Stimulated activated CD4-positive, alpha-beta T cell treated with anti-CD3 and anti-CD28 coated beads, Interleukin-15, amount 100 ng/mL, for 1 hour (primary cell): ENCODE measurements at places on chromosomes 2 and 18.

- no peak for DNase-seq
These were observed 64.0 kb upstream of the CTDP1 start for GRCh38 chr18:79615586-79615985.

DNA sequence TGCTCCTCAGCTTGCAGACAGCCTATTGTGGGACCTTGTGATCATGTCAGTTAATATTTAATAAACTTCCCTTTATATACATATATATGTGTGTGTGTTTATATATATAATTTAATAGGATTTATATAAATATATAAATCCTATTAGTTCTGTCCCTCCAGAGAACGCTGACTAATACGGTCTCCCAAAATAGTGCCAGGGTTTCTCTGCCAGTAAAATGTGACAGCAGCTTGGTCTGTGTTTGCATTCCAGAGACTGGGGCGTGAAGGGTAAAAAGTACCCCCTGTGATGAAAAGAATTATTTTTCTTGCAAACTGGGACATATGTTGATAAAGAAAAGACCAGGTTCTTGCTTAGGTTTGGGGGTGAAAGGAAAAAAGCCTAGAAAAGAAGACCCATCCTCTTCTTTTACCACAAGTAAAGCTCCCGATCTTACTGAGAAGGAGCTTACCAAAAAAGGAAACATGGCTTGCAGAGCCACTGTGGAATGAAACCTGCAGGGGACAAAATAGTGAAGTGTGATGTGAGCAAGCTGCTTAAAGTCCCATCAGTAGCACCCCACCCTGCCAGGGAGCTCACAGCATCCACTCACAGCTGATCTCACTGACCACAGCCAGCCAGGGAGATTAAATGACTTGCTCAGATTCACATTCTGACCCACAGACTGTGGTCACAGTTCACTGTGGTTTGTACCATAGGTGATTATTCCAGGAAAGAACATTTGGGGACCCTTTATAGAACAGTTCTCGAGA is 110.9 kb upstream of the RMP24 start:
- DNase-seq: no peak

GRCh38 chr2:18247282-18248110 is 313.0 kb downstream of the RDH14 start:
- no peak for DNase-seq

- DNase-seq: no peak
These were observed 57.6 kb downstream of the ACKR3 start for GRCh38 chr2:236627193-236627592.

DNA sequence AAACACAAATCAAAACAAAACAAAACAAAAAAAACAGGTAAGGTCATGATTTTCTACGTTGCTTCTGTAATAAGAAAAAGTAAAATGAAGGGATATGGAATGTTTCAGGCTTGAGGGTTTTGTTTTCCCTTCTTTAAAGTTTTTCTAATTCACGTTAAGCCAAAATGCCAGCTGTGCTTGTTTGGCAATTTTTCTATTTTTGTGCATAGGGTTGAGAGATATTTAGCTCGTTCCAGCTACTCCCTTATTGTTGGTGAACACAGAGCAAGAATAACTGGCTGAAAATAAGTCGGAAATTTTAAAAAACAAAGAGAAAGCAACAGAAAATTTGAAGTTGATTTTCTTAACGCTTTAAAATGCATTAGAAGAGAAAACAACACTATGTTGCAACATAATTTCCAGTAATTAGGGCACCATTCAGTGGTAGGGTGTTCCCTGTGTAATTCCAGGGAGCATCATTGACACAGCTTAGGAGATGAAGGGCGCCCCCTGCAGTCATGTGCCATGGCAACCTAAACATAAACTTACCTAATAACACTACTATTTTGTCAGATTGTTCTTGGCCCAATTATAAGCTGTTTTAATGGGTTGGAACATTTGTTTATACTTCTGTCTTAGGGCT is 99.5 kb downstream of the DTNA start:
- no peak for DNase-seq

DNA sequence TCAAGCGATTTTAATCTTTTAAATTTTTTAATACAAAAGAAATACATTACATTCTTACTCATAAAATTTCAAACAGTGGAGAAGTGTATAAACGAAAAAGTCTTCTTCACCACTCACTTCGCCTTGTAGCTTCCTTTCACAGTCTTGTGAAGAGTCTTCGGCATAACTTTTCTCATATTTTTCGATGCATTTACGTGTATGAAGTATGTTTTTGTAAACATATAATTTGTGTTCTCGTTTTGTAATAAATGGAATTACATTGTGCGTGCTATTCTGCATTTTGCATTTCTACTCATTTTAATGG is 1.1 kb downstream of the SP140L start:
- no peak for DNase-seq

GRCh38 chr2:227036527-227036926 is 127.5 kb downstream of the COL4A4 start:
- no peak for DNase-seq

DNA sequence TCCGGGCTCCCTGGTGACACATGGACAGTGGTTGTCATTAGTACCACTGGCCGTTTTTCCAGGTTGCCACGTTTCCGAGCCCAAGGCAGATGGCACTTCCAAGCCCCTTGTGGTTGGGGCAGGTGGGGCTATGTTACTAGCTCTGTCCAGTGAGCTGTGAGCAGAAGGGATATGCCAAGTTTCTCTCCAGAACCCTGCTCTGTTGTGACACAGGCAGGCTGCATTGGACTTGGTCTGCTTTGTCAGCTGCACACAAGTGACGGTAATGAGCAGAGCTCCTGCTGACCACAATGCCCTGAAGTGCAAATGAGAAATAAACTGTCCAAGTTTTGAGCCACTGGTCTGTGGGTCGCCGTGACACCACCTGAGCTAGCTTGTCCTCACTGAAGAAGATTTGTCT is 118.8 kb downstream of the GYPC start:
- no peak for DNase-seq

GRCh38 chr2:105081006-105081601 is 43.2 kb downstream of the MRPS9 start:
- DNase-seq: no peak

GRCh38 chr2:120770641-120771040 is 35.0 kb downstream of the GLI2 start:
- DNase-seq: no peak

DNA sequence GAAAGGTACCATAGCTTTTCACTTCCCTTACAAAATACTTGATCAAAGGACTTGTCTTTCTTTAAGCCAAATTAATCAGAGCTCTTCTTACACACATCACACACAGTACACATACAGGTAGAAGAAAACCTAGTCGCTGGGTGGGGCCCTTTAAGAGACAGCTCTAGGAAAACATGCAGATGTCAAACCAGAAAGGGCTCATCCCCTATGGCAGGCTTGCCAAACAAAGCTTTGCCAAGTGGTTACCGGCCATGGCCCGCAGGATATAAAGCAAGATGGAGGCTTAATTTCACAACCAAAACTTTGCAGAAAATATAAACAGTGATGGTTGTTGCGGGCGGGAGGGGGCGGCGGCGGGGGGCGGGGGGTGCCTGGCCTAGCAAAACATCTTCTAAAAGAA is 2156.0 kb upstream of the PIK3C3 start:
- DNase-seq: no peak

DNA sequence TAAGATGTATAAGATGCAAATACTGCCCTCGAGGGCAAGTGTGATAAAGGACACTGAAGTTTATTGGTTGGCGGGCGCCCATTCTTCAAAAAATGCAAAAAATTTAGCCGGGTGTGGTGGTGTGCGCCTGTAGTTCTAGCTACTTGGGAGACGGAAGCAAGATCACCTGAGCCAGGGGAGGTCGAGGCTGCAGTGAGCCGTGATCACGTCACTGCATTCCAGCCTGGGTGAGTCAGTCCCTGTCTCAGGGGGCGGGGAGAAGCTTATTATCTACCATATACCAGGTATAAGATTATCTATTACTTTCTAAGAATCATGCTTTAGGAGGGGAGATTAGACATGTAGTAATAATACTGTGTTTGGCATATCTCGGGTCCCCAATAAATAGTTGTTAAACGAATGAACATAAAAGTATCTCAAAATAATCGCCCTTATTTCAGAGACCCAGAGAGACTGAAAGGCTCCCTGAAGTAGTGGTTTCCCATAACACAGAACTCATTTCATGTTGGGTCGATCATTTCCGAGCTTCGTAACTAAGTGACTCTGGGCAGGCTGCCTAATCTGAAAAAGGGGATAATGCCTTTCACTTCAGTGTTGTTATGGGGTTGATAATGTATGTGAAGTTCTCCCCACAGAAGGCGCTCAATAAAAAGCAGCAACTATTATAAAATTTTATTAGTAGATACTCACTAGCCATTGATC is 1.2 kb upstream of the SELENOI start:
- DNase-seq: peak; percentile 16

- DNase-seq: no peak
These were observed 314.7 kb downstream of the TXNL1 start for GRCh38 chr18:56323673-56324072.

- no peak for DNase-seq
These were observed 733.7 kb upstream of the FAM98A start for GRCh38 chr2:34332813-34333212.

GRCh38 chr18:8162802-8163201 is 446.4 kb upstream of the RAB12 start:
- DNase-seq: no peak

GRCh38 chr2:48450936-48451602 is 78.9 kb upstream of the STON1 start:
- DNase-seq: no peak

DNA sequence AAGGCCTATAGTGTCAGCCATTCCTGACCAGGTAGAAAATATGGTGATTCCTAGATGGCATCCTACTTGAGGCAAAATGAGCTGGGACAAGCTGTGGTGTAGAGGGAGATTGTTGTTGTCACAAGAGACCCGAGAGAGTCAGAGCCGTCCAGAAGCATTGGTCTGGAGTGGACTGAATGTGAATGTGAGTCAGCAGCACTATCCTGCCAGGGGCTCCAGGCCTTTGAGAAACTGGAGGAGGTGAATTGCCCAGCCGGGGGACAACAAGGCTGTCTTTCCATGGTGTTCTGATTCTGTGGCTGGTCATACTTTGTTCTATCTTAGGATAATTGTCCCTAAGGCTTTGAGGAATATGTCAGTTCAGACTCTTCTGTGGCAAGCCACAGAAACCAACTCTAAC is 29.4 kb upstream of the EIF2AK3 start:
- no peak for DNase-seq

- DNase-seq: no peak
These were observed 211.6 kb downstream of the PTH2R start for GRCh38 chr2:208618220-208618619.

DNA sequence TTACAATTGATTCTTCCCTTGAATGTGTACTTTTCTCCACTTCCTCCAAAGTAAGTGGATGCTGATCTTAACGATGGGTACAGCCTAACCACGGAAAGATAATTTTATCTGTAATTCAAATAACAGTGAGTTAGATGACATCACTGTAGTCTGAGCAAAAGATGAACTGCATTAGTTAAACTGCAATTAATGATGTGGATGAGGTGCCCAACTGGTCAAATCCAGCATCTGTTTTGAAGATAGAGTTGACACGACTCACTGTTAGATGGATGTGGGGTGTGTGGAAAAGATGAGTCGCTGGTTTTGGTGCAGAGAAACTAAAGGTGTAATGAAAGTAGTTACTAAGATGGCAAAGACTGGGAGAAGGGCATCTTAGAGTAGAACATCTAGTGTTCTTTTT is 270.5 kb upstream of the MEIS1 start:
- DNase-seq: no peak
